ENCODE measurements at places on chromosomes 1 and 21.
A peak's percentile ranks its signal among the peaks of the same experiment; 100 is the strongest.

DNA sequence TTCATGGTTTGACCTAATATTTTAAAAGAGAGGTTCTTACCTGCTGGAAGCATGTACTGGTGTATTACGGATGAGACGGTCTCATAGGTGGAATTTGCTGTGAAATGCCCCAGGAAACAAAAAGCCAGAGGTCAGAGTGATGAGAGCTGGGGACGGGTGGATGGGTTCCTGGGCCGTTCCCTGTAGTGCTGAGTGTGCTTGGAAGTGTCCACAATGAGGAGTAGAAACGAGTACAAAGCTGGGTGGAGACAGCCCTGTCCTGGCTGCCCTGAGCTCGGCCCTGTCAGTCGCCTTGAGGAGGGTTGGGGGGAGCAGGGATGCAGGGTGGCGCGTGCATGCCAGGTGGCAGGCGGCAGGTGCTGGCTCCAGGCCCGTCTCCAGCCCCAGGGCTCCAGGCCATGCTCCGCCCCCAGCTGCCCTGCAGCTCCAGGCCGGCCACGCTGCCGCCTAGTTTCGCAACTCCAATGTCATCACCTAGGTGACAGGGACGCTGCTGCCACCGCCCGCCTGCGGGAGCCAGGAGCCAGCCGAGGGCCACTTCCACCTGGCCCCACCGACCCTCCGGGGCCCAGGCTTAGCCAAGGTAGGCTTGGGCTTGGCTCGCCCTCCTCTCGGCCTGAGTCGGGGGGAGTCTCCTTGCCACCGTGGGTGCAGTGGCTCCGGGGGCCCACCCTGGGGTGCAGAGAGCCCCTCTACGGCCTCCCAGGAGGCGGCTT, 16.4 kb downstream of the TP73 start:
- no peak for DNase-seq

- DNase-seq = no peak
Measured at GRCh38 chr1:154786804-154787570, 83.1 kb downstream of the KCNN3 start.

GRCh38 chr1:8020032-8020431, 6.1 kb downstream of the ERRFI1 start:
- DNase-seq = peak; percentile 70

GRCh38 chr1:34924759-34925555, 4.5 kb downstream of the DLGAP3 start:
- DNase-seq = peak; percentile 87

Data from RWPE1 (cell line).